Activated naive CD4-positive, alpha-beta T cell treated with anti-CD3 and anti-CD28 coated beads, Interleukin-2, amount 50 U/mL, for 16 hours (primary cell): ENCODE measurements at places on chromosomes 2 and 18.

- no peak for DNase-seq
Measured at GRCh38 chr2:227834423-227834822, 20.8 kb downstream of the CCL20 start.

DNA sequence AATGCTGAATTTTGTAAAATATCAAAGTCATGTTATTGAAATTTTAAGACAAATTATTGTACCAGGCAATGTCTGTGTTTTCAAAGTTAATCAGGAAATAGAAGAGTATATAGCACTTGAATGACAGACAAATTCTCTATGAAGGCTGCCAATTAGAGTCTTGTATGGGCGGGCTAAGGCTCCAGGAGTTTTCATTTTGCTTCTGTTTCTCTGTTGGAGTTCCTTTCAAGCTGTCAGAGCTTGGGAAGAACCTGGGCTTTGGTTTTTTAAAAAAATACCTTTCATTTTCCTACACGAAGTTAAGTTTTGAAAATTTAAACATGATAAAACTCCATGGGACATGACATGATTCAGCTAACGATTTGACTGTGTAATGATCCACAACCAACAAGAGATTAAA is 339.0 kb upstream of the KCNH7 start:
- DNase-seq, result no peak

DNA sequence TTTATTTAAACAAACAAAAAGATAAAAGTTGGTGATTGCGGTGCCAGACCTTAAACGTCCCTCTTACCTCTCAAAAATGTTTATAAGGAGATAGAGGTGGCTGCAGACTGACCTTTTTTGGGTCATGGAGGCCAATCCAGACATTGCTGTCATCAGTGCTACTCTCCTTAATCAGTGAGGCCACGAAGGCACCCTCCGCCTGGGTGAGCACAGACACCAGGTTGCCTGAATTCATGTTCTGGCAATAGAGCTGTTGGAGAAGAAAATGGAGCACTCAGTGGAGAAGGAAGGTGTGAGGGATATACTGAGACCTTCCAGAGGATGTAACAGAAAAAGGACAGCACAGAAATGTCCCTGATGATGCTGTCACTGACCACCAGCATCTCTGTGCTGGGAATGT is 1.5 kb downstream of the REG1B start:
- DNase-seq, result no peak

GRCh38 chr2:240650254-240650965 is 25.1 kb downstream of the GPR35 start:
- DNase-seq, result no peak

GRCh38 chr2:147862859-147863516 is 18.2 kb downstream of the ACVR2A start:
- no peak for DNase-seq

GRCh38 chr2:25375989-25376545 is 34.3 kb upstream of the DNMT3A start:
- no peak for DNase-seq

DNA sequence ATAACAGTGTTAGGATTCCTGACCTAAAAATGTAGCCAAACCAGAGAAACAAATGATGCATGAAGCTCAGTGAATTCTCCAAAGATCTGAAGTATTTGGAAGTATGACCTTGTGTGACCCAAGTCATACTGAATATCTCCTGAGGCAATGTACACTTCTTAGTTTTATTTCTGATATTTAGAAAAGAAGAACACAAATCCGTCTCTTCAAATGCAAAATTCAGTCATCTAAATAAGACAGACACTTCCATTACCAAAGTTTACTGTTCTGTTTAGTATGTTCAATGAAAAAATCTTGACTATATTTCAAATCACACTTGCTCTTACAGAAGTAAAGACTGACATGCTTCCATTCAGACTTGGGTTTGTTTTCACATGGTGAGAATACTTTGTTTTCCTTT is 495.7 kb downstream of the RIT2 start:
- no peak for DNase-seq

- DNase-seq, result no peak
Measured at GRCh38 chr2:173148520-173148919, 72.9 kb downstream of the MAP3K20 start.

GRCh38 chr2:57973621-57974186 is 72.9 kb upstream of the VRK2 start:
- DNase-seq, result no peak

- no peak for DNase-seq
Measured at GRCh38 chr2:165033402-165033801, 78.1 kb upstream of the SLC38A11 start.

GRCh38 chr2:233312874-233313273 is 5.3 kb downstream of the SAG start:
- no peak for DNase-seq

- DNase-seq, result no peak
Measured at GRCh38 chr18:23900994-23901393, 113.6 kb upstream of the TTC39C start.

- no peak for DNase-seq
Measured at GRCh38 chr2:65360441-65360840, 72.0 kb downstream of the SPRED2 start.

DNA sequence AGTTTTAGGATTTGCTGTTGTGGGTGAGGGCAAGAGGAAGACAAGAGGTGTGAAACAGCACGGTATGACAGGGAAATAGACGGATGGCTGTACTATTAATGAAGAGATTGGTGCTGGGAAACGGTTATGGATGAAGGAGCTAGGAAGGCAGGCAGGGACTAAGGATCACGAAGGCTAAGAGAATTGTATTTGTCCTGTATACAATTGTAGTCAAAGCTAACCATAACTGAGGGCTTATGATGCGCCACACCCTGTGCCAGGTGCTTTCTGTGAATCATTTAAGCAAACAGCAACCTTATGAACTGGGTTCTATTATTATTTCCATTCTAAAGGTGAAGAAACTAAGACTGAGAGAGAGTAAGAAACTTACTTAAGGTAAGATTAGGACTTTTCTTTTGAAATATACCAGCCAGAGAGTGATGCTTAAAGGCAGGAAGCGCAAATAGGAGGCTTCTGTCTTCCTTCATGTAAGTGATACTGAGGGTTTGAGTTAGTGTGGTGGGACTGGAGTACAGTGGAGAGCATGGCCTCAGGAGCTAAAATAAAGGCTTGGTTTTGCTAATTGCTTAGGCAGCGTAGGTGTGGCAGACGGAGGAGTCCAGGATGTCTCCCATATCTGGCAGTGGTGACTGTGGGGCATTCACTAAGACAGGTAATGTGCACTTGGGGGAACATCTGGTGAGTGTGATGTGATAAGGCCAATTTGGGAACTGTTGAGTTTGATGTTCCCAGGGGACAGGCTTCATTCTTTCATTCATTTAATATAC is 85.8 kb downstream of the PLEKHM3 start:
- DNase-seq, result no peak

DNA sequence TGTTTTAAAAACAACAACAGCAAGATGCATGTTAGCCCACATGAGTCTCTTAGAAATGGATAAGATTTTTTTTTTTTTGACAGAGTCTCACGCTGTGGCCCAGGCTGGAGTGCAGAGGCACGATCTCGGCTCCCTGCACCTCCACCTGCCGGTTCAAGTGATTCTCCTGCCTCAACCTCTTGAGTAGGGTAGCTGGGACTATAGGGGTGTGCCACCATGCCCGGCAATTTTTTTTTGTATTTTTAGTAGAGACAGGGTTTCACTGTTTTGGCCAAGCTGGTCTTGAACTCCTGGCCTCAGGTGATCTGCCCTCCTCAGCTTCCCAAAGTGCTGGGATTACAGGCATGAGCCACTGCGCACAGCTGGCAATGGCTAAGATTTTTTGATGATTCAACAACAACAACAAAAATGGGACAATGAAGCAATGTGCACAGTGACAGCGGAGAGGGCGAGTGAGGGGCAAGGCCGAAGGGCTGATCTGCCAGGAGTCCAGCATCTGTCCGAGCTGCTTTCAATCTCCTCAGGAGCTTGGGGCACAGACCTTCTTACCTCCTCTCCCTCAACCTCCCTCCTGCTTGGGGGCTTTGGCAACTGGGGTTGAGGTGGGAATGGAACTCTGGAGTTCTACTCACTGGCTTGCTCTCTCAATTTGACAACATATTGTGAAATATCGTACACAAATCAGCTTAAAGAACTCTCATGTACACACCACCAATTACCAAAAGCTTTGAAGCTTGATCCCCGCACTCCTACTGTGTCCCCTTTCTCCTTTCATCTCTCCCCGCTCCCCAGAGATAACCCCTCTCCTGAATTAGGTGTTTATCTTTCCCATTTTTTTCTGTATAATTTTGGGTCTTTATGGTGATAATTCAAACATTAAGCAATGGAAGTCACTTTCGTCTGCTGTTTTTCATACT is 3.4 kb downstream of the ABCG8 start:
- no peak for DNase-seq

- no peak for DNase-seq
Measured at GRCh38 chr18:38450876-38451275, 885.3 kb upstream of the CELF4 start.

DNA sequence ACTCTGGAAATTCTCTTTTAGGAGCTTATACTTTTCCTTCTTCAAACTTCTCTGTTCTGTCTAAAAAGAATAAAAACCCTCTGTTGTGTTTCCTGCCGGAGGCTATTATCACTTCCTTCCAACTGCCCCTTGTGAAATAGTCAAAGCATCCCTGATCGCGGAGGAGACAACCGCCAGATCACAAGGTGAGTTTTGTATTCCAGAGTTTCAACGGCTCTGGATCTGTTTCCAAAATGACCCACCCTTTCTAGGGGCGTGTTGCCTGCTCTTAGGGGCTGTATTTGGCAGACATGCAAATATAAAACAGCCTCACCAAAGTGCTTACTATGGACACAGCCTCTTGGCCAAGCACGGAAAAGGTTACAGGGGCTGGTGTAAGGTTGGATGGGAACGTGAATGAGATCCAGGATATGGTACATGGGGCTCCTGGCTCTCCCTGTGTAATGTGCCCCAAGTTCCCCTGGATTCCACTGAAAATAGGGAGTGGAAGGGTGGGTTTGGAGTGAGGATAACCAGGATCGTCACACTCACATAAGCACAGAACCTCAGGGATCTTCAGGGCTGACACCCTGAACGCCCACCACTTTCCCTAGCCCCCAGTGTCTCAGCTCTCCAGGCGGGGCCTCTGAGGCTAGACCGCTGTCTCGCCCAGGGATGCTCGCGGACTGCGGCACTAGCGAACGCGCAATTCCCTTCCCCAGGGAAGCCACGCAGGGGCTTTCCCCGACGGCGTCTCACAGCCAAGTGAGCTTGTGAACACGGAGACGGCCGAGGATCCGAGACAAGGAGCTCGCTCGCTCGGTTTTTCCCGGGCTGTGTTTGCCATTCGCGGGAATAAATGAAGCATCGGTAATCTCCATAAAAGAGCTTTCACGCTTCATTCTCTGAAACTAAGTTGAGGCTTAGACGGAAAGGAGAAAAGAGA is 14.4 kb downstream of the EN1 start:
- DNase-seq, result no peak

DNA sequence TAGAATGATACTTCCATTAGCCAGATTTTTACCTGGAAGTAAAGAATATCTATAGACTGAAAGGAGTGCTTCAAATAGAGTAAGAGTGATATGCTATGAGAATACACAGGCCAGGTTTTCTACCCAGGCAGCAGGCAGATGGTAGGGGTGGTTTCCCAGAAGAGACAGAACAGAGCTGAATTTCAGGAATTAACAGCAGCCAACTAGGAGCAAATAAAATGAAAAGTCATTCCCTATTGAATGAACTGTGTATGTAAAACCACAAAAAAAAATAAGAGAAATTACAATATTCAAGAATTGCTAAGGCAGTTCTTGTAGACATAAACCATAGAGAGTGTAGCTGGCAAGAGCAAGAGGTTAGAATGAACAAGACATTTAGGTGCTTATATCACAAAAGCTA is 336.8 kb downstream of the KCNJ3 start:
- no peak for DNase-seq

DNA sequence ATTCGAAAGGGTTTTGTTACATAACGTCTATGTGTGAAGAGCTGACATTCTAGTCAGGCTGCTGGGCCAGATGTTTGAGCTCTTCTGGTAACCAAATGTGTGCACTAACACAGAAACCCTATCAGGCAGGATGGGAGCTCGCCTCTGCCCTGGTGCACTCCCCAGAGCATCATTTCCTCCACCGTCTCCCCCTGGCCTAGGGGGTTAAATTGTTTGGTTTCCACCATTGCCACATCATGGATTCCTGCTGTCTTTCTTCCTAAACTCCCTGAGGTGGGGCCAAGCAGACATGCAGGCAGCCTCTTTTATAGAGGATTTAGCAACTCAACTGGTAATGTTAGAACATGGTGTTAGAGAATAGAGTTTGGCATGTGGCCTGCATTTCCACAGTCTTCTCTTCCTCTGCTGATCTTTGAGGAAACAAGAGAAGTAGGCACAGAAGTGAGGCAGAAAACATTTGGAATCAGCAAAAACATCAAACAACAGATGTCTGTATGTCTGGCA is 87.3 kb downstream of the ANTXR1 start:
- DNase-seq, result no peak

DNA sequence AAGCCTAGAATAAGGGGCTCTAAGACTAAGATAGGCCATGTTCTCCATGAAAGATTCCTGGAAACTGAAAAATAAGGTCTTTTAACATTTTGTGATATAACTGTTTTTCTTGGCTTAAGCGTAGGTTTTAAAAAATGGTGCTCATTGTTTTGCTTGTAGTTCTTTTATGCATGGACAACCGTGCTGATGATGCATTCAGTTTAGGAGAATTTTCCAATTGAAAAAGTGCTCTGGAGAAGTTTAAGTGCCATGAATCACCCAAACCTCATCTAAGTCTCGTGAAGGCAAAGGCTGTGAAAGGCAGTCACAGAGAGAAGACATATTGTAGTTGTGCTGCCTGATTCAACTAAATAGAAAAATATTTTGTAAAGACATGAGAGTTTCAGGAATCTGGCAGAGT is 111.8 kb upstream of the GAREM1 start:
- no peak for DNase-seq

GRCh38 chr2:128488434-128488833 is 169.8 kb upstream of the HS6ST1 start:
- DNase-seq, result no peak

- no peak for DNase-seq
Measured at GRCh38 chr2:134592377-134592776, 126.4 kb downstream of the TMEM163 start.

- DNase-seq, result no peak
Measured at GRCh38 chr2:138723196-138723987, 56.8 kb downstream of the NXPH2 start.

- DNase-seq, result no peak
Measured at GRCh38 chr2:13240061-13240460, 523.3 kb downstream of the TRIB2 start.

DNA sequence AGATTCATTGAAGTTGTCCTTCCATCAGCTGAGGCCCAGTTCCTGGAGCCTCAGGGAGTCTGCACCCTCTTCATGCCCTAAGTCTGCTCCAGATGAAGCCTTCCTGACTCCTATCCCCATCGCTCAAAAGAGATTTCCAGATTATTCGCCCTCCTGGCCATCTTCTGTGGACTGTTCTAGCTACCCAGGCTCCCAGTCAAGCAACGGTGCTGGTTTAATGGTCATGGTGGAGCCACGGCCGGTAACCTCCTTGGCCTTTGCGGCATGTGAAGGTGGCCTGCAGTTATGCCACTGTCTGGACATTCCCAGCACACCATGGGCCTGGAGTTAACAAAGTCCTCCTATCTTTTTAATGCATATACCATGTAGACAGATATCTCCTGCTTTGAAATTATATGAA is 140.1 kb upstream of the ASB18 start:
- DNase-seq, result no peak
